ENCODE measurements at places on chromosomes 7 and 10.
A peak's percentile ranks its signal among the peaks of the same experiment; 100 is the strongest.

- peak; percentile 65 for DNase-seq
Observed at GRCh38 chr7:128217030-128217805, 23.9 kb upstream of the LEP start.

DNA sequence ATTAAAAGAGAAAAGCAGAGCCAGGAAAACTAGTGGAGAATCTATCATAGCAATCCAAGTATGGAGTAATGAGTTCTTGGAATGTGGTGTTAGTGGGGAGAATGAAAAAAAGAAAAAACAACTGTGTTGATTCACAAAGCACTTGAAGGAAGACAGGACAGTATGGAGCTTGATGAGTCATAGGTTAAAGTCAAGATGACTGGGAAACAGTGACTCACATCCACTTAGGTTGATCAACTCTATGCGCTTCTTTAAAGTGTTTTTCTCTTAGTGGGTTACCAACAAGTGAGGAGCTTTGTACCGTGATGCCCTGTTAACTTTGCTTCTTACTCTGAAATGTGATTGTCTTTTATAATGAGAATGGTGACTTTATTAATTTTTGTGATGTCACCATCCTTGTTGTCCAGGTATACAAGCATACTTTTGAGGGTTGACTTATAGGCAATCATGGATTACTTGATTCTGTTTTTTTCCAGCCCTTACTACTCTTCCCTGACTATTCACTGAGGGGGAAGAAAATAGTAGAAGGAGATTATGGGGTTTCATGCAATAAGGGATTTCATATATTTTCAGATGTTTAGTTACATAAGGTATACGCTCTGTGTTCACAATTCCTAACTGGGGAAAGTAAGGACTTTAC, 32.1 kb upstream of the MDFIC start:
- peak; percentile 88 for DNase-seq

DNA sequence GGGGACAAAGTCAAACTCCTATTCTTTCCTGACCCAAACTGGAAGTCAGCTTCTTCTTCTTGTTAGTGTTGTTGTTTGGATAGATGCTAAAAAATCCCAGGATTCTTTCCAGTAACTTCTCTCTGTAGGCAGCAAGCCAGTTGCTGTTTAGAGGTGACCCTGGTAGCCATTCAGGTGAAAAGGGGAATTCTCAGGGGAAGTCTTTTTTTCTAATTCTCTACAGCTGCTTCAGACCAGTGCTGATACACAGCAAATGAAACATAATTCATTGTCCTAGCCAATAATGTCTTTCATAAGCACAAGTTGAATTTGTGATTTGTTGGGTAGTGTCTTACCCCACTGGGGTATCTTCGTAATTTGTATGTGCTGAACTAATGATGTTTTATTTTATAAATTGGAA, 357.3 kb downstream of the BBS9 start:
- DNase-seq: no peak

DNA sequence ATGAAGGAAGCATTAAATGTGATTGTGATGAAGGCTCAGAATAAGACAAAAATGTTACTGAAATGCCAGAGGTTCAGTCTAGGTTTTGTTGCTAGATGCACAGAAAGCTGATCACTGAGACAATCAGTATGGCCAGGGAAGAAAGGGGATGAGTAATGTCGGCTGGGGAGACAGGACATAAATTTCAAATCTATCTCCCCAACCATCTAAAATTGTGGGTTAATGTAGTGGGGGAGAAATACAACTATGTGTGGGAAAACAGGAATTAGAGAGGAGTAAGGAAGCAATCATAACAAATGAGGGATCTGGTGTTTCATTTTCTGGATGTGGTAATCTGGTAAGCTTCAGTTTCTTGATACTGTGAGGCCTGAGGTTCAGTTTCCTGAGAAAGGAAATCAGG, 1111.0 kb downstream of the XPNPEP1 start:
- DNase-seq: no peak

DNA sequence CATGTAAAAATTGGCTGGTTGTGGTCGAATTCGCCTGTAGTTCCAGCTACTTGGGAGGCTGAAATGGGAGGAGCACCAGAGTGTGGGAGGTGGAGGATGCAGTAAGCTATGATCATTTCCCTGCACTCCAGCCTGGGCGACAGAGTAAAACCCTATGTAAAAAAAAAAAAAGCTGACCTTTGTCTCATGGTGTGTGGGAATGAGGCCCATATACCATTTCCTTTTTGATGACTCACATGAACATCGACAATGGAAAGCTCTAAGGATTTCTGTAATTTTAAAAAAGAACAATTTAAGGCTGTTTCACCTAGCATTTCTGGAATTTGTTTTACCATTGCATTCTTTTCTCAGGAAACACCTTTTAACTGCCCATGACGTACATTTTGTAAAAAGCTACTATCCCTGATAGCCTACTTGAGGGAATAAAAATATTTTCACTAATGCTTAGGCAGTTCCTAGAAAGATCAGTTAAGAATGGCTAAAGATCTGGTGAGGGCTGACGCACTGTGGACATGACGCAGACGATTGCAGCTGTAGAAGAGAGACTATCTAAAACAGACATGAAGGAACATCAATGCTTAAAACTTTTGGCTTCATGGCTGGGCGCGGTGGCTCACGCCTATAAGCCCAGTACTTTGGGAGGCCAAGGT, 400.6 kb upstream of the IGFBP3 start:
- DNase-seq: peak; percentile 58

DNA sequence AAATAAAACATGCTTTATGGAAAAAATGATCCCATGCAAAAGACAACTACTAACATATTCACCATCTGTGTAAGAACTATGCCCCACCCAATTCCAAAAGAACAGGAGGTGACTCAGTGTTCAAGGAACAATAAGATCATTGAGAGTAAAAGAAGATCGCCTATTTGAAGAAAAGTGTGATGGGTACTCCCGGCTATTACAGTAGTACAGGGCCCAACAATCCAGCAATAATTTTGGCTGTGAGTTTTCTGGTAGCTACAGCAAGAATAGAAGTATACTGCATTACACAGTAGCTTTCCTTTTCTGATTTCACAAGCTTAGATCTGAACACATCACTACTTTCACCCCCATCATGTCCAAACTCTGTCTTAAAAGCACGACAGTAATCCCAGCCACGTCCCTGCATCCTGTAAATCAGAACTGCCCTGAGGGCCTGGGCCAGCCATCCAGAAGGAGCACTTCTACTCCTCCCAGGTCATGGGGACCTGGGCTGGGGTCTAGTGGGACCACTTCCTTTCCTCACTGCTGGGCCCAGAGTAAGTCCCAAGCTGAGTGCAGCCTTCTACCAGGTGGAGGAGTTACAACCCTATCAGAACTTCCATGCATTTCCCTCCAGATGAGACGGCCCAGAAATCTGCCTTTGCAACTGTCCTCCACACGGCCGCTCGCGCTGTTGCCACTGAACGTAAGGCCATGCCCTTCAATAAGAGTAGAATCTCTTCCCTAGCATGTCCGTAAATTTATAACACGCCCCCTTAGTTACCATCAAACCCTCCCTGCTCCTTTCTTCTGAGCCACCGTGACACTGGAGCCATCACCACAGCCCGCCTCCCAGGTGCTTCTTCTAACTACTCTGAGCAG, 7.9 kb downstream of the ESYT2 start:
- peak; percentile 48 for DNase-seq

- DNase-seq: no peak
Observed at GRCh38 chr7:2718296-2718965, 30.4 kb downstream of the AMZ1 start.
